ENCODE measurements at places on chromosomes 1 and 21.

DNA sequence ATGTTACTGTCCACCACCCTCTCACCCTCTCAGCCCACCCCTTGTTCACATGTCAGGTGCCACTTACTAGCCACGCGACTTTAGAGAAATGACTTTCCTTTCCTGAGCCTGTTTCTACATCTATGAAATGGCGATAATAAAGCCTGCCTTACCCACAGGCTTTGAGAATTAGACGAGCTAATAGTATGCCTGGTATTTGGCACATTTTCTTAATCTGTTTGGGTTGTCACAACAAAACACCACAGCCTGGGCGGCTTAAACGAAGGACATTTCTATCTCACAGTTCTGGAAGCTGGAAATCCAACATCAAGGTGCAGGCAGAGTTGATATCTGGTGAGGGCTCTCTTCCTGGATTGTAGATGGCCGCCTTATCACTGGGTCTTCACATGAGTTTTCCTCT is 273.9 kb upstream of the FMN2 start:
- DNase-seq: no peak

GRCh38 chr1:92291372-92291999 is 7.3 kb downstream of the GLMN start:
- DNase-seq: peak; percentile 58

- DNase-seq: no peak
Observed at GRCh38 chr1:48792961-48793360, 16.3 kb upstream of the BEND5 start.

DNA sequence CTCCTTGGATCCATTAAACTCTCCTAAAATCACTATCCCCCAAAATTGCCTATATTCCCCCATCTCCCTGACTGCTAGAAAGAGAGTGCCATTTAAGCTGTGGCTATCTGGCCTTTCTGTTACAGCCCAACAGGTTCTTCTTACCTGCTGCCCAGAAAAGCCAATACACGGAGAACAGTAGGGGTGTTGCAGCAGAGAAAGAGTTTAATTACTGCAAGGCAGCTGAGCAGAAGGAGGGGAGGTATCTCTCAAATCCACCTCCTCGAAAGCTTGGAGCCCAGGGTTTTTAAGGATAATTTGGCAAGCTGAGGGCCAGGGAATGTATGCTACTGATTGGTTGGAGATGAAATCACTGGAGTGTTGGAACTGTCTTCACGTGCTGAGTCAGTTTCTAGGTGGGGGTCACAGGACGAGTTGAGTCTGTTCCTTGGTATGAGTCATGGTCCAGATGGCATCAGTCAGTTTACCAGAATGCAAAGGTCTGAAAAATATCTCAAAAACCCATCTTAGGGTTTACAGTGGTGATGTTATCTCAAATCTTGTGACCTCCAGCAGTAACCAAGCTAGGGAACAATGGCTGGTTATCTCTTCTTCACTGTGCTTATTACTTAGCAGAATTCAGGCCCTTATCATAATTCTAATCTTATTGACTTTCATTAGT is 89.8 kb downstream of the SMYD3 start:
- DNase-seq: no peak

GRCh38 chr1:152344438-152344837 is 15.4 kb downstream of the FLG2 start:
- DNase-seq: no peak

DNA sequence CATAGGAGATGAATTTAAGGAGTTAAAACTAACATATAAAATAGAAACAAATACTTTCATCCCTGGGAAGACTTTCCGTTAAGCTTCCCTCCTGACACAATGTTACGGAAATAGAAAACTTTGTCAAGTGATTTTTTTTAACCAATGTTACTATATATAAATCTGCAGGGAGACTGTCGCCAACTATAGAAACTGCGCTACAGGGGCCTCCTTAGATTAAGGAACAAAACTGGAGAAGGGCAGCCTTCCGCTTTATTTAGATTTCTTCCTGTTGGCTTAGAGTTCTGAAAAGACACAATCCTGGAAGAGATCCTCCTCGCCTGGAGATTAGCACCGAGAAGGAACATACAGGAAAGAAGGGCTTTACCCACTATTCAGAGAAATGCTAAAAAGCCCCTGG is 1.5 kb downstream of the MGST3 start:
- no peak for DNase-seq

- no peak for DNase-seq
Observed at GRCh38 chr1:64453688-64454087, 16.2 kb upstream of the CACHD1 start.

DNA sequence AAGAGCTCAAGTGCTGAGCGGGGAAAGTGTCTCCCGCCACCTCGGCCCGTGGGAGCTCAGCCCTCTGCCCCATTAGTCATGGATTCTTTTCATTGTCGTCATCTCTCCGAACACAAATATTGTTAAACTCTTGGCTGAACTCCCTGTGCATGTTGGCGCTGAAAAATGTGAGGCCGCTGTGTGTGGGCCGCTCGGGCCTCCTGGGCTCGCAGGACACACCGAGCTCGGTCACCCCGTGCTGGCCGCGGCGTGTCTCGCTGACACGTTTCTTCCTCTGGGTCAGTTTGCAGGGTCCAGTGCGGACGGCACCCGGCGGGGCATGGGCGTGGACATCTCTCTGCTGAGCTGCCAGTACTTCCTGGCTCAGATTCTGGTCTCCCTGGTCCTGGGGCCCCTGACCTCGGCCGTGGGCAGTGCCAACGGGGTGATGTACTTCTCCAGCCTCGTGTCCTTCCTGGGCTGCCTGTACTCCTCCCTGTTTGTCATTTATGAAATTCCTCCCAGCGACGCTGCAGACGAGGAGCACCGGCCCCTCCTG is 25.6 kb downstream of the SLC45A1 start:
- DNase-seq: no peak
